B cell (primary cell): ENCODE measurements at places on chromosomes 6 and 20. TPM values are rescaled to one million over a fixed set of nuclear protein-coding genes. Genes with fewer than 3 reads are reported as not detected.
A peak's percentile ranks its signal among the peaks of the same experiment; 100 is the strongest.

DNA sequence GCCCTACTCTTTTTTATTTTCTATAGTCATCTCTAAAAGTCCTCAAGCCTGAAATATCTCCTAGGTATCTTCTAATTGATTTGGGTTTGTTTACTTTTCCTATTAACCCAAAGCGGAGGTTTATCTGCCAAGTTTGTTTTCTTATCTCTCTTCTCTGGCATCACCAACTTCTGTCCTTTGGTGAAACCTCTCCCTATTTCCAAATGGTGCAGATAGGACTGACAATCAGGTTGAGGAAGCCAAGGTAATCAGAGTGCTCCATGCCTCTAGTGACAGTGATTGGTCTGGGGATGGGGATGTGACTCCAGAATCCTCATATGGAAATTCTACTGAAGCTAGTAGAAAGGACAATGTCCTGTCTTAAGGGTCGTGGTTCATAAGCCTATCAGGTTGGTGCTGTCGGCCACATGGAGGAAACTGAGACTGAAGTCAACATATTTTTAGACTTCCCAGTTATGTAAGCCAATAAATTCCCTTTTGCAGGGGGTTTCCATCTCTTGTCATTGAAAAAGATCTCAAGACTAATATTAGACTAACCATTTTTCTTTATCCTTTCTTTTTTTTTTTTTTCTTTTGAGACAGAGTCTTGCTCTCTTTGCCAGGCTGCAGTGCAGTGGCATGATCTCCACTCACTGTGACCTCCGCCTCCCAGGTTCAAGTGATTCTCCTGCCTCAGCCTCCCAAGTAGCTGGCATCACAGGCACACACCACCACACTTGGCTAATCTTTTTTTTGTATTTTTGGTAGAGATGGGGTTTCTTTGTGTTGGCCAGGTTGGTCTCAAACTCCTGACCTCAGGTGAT lies 28.0 kb downstream of the KIF6 start:
- no peak for DNase-seq

DNA sequence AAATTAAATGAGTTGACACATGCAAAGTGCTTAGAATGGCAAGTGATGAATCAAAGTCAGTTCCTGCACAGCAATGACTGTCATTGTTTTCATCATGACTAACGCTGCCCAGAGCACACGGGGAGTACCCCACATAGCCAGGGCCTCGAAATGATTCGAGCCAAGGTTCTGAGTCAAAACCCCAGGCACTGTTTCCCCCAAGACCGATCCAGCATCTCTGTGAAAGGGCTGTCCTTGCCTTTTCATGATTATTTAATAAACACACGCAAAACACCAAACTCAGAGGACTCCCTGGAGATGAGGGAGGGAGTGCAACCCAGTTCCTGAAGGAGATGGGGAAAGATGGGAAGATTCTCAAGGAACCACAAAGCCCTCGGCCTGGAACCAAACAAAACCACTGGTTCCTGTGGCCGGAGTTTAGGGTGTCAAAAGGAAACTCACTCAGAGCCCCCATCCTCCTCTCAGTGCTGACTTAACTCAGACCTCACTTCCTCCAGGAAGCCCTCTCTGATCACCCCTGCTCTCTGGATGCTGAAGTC lies 3.8 kb downstream of the PREX1 start:
- peak; percentile 52 for DNase-seq

DNA sequence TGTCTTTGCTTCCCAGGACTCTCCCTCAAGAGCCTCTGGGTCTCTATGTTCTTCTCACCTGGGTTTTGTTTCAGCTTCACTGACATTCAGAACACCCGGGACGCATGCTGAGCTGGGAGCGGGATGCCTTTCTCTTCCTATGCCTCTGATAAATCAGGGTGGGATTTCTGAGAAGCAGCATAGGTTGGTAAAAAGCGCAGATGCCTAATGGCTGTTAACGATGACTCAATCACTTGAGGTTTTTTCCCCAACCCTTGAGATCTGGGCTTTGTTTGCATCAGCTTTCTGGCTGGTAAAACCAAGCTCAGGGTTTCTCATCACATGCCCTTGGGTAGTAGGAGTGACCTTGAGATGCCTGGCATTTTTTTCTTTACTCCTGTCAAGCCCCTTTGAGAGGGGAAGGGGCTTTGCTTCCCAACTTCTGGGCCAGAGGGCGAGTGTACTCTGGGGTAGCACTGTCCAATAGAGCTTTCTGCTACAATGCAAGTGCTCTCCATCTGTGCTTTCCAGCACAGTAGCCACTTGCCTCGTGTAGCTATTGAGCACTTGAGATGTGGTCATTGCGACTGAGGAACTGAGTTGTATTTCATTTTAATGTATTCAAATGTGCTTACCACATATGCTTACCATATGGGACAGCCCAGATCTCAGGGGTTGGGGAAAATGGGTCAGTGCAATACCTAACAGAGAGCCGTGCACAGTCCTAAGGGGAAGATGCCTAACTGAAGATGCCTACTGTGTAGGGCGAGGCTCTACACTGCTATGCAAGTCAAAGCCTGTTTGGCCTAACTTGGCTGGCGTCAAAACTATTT lies 69.1 kb downstream of the PPP1R14C start:
- no peak for DNase-seq

DNA sequence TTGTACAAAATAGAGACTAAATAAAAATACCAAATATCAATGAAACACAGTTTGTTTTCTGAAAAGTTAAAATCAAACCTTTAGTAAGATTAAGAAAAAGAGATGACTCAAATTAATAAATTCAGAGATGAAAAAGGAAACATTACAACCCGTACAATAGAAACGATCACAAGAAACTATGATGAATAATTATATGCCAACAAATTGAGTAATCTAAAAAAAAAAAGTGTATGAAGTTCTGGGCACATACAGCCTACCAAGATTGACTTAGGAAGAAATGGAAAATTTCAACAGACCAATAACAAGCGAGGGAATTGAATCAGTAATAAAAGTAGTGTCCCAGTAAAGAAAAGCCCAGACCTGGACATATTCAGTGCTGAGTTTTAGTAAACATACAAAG lies 94.8 kb downstream of the STXBP5 start:
- DNase-seq, result no peak

DNA sequence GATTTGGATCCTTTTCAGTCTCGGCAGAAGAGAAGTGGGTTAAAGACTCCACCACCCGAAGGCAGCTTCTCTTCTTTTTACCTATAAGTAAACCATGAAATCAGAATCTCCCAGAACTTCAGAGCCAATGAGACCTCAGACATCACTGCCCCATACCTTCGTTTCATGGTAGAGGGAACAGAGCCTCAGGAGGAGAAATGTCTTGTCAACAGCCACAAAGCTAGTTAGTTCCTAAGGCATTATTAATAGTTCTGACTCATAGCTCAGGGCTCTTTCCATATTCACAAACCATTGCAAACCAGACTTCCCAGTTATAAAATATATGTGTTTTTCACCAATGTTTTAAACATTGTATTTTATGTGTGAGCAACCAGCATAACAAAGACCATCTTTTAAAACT lies 118.7 kb upstream of the RIPOR2 start:
- no peak for DNase-seq

ABHD12 gene
- total RNA-seq, result 27.7 and 28.3 TPM in 2 replicates

DNA sequence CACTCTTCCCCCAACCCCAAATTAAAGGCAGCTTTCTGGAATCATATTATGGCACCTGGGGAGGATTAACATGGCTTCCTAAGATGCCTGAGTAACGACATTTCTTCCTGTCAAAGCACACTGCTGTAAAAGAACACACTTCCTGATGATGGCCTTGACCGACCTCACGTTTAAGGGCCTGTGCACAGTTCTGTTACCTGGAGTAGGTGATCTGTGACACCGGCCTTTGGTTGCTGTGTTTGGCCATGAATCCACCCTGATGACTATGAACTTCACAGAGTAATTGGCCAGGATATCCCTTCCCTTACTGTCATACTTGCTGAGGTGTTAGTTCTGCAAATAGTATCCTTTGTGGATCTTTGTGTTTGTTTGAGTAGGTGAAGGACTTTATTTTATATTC lies 45.8 kb downstream of the PLCB4 start:
- DNase-seq, result no peak

DNA sequence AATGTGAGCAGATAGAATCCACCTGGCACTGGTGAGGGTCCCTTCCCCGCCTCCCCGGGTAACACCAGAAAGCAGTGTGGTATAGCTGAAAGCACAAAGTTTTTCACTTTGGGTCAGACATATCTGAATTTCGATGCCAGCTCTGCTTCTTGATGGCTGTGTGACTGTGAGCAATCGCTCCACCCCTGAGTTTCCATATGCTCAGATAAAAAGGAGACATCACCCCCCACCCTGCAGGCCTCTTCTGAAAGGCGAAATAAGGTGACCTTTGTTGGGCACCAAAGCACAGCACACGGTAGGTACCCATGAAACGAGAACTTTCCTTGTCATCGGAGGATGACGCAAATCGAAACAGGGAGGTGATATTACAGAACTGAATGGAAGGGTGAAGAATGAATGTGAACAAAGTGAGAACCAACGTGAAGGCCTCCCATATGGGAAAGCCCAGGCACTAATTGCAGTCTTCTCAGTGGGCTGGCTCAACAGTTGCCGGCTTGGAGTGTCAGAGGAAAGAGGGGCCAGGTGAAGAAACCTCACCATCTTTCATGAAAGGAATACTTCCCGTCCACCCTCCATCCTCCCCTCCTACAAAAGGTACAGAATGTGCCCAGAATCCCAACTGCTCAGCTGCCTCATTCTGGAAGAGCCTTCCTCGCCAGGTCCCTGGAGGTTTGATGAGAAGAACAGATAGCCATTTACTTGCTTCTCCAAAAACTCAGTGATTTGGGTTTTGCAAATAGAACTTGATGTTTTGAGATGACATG lies 61.8 kb downstream of the NFATC2 start:
- DNase-seq, result peak; percentile 55

DNA sequence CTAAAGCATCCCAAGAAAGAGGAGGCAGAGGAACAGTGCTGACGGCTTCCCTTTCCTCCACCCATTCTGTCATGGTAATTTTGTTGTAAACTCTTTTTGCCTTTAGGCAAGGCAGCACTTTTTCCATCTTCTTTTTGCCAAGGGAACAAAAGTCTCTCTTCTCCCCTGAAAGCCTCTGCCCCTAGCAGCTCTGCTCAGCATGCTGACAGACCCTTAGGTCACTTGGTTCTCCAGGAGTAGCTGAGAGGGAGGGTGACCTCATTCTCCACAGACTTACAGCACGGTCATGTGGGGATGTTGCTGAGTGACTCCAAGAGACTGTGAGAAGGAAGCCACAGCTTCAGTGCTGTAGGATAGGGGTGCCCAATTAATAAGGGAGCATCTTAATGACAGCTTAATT lies 81.1 kb upstream of the RALGAPA2 start:
- DNase-seq, result no peak

DNA sequence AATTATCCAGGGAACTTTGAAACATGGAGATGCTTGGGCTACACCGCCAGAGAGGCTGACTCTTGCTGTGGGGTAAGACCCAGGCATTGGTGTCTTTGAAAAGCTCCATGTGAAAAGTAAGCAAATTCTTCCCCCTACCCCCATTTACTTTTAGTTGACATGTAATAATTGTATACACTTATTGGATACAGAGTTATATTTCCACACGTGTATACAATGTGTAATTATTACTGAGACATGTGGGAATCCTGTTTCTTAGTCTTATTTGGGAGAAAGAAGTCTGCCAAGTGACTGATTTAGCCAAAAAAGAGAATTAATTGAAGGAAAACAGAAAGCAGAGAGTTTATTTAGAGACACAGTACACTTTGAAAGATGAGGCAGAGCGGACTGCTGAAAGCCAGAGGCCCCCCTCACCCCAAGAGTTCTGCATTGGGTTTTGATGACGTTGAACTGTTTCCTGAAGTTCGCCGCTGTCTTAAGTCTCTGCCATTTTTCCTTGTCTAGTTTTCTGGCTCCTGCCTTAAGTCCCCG lies 193.8 kb downstream of the PACRG start:
- no peak for DNase-seq

DNA sequence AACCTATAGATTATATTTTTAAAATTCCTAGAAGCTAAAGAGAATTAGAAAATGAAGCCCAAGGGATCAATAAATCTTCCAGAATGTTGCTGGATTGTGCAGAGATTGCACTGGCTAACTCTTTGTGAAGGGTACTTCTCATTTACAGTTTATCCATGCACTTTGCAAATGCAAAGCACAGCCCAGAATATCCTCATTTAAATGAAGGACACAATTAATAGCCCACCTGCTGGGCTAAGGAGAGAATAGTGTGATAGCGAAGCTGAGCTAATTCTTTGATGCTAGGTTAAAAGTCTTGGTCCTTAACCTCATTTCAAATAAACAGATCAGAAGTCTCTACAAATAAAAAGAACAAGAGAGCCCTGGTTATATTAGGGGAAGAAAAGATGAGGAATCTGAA lies 72.5 kb downstream of the SMPDL3A start:
- no peak for DNase-seq

GRCh38 chr6:2630359-2630758 lies 120.4 kb downstream of the MYLK4 start:
- DNase-seq, result no peak

LGSN gene
- total RNA-seq, result not detected in 2 replicates

GRCh38 chr20:51625105-51625504 lies 82.6 kb upstream of the NFATC2 start:
- no peak for DNase-seq

DNA sequence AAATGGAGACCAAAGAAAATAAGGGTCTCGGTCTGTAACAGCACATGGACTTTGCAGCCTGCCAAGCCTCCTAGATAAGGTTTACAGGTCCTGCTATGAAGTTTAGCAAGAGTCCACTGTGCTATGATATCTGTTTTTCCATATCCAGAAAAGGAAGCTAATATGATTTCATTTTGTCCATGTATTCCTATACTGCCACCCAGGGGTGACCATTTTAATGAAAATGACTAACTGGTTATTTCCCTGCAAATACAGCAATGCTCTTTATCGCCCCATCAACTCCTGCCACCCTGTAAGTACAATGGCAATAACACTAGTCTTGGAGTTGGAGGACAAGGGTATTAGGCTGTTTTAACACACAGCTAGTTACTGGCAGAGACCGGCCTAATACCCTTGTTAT lies 115.2 kb upstream of the GLP1R start:
- no peak for DNase-seq

DNA sequence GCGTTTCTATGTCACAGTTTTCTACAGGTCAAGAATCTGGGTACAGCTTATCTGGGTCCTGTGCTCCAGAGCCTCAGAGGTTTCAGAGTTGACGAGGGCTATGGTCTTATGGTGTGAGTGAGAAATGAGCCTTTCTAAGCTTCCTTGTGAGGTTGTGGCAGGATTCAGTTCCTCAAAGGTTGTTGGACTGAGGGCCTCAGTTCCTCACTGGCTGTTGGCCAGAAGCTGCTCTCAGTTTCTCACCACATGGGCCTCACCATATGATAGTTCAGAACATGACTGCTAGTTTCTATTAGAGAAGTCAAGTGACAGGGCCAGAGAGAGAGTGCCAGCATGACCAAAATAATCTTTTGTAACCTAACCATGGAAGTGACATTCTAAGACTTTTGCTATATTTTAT lies 96.1 kb downstream of the NUS1 start:
- no peak for DNase-seq

GRCh38 chr20:34538671-34539123 lies 19.8 kb upstream of the MAP1LC3A start:
- DNase-seq, result peak; percentile 67

GRCh38 chr20:22368235-22368634 lies 216.1 kb downstream of the FOXA2 start:
- DNase-seq, result no peak

KIAA0408 gene
- 0.34 and 0.64 TPM in 2 replicates for total RNA-seq
